ENCODE measurements at places on chromosomes 11 and 22.
A peak's percentile ranks its signal among the peaks of the same experiment; 100 is the strongest.

DNA sequence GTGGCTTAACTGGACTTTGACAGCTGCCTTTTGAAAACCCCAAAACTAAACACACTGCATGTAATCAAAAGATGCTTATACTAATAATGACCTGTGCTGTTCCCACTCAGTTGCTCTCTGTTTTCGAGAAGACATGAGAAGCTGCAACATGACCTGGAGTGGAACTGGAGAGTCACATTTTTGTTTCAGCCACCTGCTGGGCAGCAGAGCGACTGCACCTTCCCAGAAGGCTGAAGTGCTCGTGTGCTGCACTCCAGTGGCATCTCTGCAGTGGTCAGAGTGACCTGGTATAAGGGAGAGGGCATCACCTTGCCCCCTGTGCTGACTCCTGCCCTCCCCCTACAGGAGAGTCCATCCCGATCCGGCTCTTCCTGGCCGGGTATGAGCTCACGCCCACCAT lies 8.6 kb downstream of the THYN1 start:
- DNase-seq, result peak; percentile 36

GRCh38 chr11:70888061-70888460 lies 364.3 kb downstream of the SHANK2 start:
- no peak for DNase-seq

DNA sequence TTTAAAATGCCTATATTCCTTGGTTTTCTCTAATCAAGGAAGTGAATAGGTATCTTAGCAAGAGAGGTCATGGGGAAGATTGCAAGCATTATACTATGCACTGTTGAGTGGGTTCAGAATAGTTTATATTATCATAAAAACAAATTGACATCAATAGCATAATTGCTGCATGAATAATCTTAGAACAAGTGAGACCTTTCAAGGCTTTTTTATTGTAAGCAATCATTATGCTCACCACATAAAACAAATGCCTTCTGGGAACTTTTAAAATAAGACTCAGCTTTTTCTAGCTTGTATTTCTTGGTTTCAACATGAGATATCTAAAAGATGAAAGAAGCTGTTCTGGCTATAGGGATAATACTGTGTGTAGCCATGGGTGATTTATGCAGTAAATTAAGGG lies 135.6 kb upstream of the ZC3H12C start:
- DNase-seq, result no peak

DNA sequence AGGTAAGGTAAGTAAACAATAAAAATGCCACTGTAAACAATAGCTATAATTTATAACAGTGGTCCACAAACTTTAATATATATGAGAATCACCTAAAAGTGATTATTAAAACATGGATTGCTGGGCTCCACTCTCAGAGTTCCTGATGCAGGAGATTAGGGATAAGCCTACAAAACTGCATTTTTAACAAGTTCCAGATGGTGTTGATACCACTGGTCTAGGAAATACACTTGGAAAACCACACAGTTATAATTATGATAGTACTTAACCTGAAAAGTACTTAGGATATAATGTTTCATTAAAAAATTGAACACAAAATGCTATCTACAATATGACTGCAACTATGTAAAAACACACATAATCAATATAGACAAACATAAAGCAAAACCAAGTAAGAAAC lies 20.4 kb downstream of the FCHSD2 start:
- DNase-seq, result no peak

DNA sequence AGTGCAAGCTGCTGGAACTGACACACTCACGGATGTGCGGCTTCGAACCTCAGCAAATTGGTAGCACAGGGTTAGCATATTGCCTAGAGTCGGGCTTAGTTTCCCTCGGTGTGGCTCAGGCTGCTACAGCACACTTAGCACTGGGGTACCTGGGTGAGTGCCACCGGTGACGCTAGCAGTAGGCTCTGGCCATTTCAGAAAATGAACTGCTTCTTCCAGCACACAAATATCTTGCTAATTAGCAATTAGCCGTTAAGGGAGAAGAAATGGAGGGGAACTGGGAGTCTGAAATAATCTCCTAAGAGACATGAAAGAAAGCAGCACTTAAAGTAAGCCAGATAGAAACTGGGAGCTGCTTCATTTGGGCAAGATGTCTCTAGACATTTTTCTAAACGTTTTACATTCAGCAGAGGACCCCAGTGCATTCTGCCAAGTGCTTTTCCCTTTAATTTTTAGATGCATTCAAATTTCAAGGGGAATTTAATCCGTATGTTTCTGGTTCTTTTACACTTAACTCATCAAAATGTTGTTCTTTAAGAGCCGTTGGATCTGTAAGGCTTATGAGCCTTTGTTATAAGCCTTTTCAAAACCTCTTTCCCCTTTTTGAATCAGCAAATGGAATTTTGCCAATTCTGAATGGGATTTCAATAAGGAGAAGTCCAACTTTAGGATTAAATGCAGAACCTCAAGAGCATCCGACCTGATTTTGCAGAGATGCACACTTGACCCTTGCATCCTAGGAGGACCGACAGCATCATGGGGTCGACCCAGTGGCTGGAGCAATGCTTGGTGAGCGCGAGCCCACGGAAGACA lies 708.1 kb downstream of the NTM start:
- no peak for DNase-seq

GRCh38 chr11:116175707-116176106 lies 597.1 kb downstream of the BUD13 start:
- no peak for DNase-seq

- no peak for DNase-seq
These were observed 681.4 kb upstream of the TENM4 start for GRCh38 chr11:80122211-80122610.

DNA sequence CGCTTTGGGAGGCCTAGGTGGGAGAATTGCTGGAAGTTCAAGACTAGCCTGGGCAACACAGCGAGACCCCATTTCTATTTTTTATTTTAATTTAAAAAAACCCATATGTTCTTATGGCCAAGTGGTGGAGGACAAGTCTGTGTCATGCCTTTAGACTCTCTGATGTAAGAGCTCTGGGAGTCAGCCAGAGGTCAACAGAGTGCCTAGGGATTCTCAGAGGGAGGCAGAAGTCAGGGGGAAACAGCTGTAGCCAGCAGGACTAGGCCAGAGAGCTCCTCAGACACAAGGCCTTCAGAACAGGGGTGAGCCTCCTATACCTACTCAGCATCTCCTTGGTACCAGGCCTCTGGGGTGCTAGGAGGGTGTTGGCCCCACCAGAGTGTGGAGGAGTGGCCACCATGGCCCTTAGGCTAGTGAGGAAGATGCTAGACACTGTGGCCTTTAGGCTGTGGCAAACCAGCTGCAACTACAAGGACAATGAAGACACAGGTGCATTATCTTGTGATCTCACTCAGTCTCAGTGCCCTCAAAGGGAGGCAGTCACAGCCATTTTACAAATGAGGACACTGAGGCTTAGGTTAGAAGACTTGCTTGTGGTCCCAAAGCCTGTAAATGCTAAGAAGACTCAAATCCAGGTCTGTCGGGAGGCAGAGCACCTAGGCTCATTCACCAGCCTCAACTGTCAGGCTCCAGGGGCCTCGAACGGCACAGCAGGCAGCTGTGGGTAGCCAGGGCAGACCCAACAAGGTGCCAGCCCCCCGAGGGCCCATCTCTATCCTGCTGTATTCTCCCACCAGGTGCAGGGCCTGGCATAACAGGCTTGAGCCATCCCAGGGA lies 5.0 kb downstream of the ZP1 start:
- no peak for DNase-seq

GRCh38 chr11:723120-723883 lies 17.3 kb downstream of the EPS8L2 start:
- DNase-seq, result peak; percentile 73

- DNase-seq, result no peak
These were observed at the start of gene HEPHL1 for GRCh38 chr11:94020777-94021481. HEPHL1 (plus strand) TSS chr11:94021354; CDS start chr11:94021369, 15 bp downstream.

GRCh38 chr11:14974515-14975251 lies 2.5 kb upstream of the CALCA start:
- peak; percentile 47 for DNase-seq

GRCh38 chr11:12560362-12560761 lies 113.9 kb upstream of the TEAD1 start:
- no peak for DNase-seq

DNA sequence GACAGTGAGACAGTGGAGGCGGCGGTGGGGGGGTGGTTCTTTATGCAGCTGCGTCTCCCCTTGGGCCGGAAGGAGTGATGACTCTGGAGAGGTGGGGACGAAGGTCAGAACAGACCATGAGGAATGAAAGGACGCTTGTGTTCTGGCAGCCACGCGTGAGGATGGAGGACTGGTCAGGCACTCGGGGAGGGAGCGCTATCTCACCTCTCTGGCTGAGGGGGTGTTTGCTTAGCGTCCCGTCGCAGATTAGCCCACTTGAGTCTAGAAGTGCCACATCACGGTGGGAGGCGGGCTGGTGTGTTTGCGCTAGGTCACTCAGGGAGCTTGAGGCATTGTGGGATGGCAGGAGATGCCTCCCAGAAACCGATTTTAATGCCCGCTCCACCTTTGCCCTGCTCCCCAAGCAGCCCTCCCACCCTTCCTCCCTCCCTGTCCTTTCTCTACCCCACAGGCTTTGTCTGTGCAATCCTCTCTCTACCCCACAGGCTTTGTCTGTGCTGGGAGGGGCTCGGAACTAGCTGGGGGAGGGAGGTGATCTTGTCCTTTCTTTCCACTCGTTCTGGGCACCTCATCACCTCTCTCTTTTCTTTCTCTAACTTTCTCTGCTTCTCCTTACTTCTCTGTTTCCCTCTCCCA lies 97.8 kb downstream of the PKNOX2 start:
- no peak for DNase-seq

GRCh38 chr22:33969045-33969444 lies 48.8 kb upstream of the LARGE1 start:
- DNase-seq, result no peak

DNA sequence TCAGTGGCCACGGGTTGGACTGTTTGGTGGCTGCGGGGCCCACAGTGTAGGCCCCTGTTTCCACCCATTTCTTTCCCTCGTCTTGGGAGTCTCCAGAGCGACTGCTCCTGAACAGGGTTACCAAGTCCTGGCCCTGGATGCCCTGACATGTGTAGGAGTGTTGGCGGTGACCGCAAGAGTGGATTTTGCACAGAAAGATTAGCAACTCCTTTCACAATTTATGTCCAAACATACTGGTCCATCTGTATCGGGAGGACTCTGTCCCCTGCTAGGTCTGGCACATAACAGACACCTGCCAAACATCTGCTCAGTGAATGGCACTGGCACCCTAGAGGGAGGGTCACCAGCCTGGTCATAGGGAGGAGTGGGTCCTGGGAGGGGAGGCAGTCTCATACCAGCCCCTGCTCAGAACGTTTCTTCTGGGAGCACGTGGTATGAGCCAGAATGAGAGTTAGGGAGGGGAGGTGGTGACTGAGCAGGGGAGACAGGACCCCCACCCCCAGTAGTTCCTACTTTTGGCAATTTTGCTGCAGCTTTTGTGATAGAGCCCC lies 3.4 kb upstream of the APOA1 start:
- no peak for DNase-seq

GRCh38 chr11:56852131-56852530 lies 103.6 kb upstream of the OR9G4 start:
- DNase-seq, result no peak

Data from CD4-positive, alpha-beta T cell treated with Interleukin-12 subunit alpha and Interleukin-12 subunit beta, for 1 hour (primary cell).